ENCODE measurements at places on chromosomes 16 and 17. TPM values are rescaled to one million over a fixed set of nuclear protein-coding genes. Genes with fewer than 3 reads are reported as not detected.
A peak's percentile ranks its signal among the peaks of the same experiment; 100 is the strongest.

- DNase-seq = no peak
These were observed 36.2 kb downstream of the MPHOSPH6 start for GRCh38 chr16:82133798-82134197.

GRCh38 chr16:56938664-56939513 is 6.9 kb downstream of the HERPUD1 start:
- no peak for DNase-seq

- no peak for DNase-seq
These were observed 26.4 kb downstream of the TTLL6 start for GRCh38 chr17:48790607-48791127.

- no peak for DNase-seq
These were observed 76.9 kb downstream of the WSB1 start for GRCh38 chr17:27370776-27371175.

DNA sequence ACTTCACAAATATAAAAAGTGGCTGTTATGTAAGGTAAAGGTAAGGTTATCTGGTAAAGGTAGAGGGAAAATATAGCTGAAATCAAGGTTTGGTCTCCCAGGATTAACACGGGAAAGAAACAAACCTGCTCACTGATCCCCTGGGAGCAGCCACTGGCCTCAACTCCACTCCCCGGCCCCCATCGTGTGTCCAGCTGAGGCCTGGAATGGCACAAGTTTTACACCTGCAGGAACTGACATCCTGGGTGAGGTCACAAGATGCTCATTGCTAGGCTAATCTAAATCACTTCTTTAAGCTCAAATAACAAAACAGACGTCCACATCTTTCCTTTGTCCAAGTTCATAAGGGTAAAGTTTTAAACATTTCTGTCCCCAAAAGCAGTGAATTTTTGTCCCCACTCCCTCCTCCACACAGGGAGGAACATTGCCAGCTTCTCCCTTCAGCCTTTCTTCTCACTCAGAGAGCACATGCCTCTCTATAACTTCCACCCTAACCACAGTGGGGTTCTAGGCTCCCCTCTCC is 46.3 kb downstream of the ERN1 start:
- DNase-seq = no peak

SMIM36 gene
- not detected for total RNA-seq

- no peak for DNase-seq
These were observed 5.9 kb downstream of the SCARF1 start for GRCh38 chr17:1639549-1640180.

CCR7 gene
- not detected for total RNA-seq

DNA sequence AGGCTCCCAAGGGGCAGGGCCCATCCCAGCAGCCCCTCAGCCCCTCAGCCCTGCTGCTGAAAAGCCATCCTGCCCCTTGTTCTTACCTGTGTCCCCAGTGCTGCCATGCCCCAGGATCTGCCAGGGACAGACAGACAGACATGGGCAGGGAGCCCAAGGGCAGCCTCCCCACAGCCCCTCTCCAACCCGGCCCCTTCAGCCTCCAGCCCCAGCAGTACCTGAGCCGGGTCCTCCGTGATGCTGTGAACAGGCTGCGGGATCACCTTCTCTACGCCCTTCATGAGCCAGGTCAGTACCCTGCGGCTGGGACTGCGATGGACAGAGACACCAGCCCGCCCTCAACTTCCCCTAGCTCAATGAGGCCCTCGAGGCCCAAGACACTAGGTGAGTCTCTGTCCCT is 8.2 kb downstream of the CNGB1 start:
- DNase-seq = peak; percentile 81

DNA sequence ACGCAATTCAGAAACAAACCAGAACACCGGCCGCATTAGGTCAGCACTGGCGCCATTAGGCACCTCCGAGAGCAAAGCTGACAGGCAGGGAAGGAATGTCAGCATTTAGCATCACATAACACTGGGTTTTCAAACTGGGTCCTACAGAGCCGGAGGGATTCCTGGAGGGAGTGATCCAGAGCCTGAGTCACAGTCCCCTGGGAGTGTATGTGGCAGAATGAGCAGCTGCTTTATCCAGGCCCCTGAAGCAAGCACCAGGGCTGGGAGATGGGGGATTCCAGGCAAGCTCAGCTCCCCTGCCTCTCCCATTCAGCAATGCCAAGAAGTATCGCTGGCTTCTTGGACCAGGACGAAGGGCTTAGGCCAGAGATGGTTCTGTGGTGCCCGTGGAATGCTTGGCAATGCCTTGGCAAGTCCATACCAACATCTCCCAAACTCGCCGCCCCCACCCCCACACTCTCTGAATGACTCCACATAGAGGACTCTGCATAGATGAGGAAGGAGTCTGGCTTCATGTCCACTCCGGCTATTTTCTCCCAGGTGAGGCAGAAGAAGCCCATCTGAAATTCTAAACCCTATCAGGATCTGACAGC is 20.4 kb downstream of the GAS7 start:
- no peak for DNase-seq

DNA sequence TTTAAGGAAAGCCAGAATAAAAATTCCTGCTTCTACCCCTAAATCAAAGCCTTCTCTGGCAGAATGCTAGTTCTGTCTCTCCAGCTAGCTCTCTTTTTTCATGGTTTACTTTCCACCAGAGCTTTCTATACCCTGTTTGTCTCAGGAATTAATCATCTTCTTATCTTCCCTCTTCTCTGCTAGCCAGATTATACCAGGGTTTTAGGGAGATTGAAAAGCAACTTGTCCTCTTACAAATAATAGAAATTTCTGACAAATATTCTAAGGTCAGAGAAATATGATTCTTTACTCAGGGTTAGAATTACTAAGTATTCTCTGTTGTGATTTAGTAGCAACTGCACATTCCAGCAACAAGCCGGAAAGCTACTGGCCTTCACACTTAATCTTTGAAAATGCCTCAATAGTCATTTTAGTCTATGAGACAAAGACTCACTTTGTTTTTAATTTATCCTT is 166.4 kb downstream of the TANC2 start:
- no peak for DNase-seq

NF1 gene
- total RNA-seq = 41.6 TPM
